ENCODE measurements at places on chromosomes 6 and 20.

GRCh38 chr6:73585566-73586415 is 65.0 kb upstream of the EEF1A1 start:
- peak; percentile 89 for DNase-seq

GRCh38 chr20:16115911-16116552 is 457.2 kb downstream of the KIF16B start:
- no peak for DNase-seq

- DNase-seq = no peak
Measured at GRCh38 chr6:169489563-169490245, 212.1 kb downstream of the WDR27 start.

GRCh38 chr6:41371461-41371991 is 36.1 kb downstream of the NCR2 start:
- peak; percentile 73 for DNase-seq

GRCh38 chr6:2232445-2232844 is 13.0 kb downstream of the GMDS start:
- DNase-seq = no peak
